ENCODE measurements at places on chromosomes 12 and 14.

GRCh38 chr12:53221203-53222080, 10.6 kb downstream of the RARG start:
- DNase-seq, result peak; percentile 43

GRCh38 chr14:69270795-69271708, 11.1 kb downstream of the GALNT16 start:
- no peak for DNase-seq

DNA sequence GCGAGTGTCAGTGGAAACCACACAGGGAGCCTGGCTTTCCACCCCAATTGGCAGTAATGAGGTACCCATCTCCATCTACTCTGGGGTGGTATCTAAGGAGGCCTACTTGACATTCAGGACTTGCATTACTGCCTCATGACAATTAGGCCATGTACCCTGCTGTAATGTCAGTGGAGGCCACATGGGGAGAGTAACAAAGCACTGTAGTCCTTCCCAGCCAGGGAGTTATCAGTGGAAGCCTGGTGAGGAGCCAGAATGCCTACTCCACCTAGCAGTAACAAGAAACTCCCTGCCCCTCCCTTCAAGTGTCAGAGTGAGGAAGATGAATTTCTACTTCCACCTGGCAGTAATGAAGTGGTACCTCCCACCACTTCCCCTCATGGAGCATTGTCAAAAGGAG, 12.5 kb downstream of the TIMM9 start:
- no peak for DNase-seq

- no peak for DNase-seq
Measured at GRCh38 chr14:45519766-45520165, 266.8 kb upstream of the MIS18BP1 start.

GRCh38 chr12:123043536-123044001, 63.1 kb downstream of the ARL6IP4 start:
- peak; percentile 35 for DNase-seq

DNA sequence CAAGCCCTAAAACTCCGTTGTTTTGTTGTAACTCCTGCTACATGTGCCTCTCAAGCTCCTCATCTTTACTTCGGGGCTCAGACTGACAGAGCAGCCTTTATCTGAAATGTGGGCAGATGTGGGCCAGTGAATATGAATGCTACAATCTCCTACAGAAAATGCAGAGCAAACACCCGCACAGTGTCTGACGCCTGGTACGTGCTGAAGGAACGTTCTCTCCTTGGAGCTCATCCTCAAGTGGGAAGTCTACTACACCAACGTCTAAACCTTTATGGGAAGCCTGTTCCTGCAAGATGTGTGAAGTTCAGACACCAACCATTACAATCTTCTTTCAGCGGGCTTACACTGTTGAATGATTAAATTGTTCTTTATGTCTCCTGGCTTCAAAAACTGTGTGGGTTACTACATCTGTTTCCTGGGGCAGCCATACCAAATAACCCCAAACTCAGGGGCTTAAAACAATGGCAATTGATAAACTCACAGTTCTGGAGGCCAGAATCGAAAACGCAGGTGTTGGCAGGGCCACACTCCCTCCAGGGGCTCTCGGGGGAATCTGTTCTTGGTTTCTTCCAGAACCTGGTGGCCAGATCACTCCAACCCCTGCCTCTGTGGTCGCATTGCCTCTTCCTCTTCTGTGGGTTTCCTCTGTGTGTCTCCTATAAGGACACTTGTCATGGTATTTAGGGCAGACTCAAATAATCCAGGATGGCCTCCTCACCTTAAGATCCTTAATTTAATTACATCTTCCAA, 179.7 kb upstream of the PLXNC1 start:
- no peak for DNase-seq

DNA sequence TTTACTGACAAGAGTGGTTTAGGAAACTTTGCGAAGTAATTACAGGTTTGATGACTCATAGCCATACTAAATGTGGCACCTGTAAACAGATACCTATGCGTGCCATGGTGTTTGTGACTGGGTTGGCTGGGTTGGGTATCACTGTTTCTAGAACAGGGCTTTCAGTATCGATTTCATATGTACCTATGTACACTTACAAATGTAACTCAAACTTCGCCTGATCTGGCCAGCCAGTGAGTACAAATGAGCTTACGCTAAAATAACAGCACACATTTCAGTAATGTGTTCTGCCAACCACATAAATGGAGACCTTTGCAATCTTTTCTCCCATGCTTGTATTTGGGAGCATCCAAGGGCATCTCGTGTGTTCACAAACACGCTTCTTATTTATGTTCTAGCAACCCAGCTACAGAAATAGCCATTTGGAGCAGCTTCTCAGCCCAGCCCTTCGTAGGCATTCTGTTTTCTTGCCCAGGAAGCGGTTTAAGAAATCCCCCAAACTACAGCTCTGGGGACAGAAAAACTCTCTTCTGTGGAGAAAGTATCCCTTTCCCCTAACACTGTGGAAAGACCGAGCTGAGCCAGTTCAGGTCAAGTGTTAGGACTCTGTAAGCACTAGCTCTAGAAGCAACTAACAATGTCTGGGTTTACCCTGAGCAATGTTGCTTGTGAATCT, 42.3 kb upstream of the MDM1 start:
- peak; percentile 12 for DNase-seq

DNA sequence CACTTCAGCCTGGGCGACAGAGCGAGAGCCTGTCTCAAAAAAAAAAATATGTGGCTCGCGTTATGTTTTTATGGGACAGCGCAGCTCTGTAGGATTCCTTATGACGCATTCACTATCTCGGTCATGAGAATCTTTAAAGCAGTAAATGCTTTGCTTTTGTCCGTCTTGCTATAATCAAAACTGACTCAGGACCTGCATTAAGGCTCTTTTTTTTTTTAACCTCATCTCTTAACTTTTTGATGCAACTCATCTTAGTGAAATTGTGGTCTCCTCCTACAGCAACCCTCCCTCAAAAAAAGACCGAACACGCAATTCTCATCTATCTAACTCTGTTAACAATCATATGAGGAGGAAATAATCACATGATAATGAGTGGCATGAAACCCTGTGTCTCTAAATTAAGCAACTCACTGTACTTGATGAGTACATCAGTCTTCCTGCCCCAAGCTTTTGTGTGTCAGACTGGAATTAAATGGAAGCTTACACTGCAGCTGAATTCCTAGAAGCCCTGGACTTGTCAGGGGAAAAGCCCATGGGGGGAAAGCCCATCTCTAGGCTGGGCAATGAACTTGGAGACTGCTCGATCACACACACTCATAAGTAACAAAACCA, 4.3 kb downstream of the P2RX4 start:
- no peak for DNase-seq

GRCh38 chr12:53381731-53382630, 2.0 kb downstream of the SP1 start:
- DNase-seq, result peak; percentile 14

DNA sequence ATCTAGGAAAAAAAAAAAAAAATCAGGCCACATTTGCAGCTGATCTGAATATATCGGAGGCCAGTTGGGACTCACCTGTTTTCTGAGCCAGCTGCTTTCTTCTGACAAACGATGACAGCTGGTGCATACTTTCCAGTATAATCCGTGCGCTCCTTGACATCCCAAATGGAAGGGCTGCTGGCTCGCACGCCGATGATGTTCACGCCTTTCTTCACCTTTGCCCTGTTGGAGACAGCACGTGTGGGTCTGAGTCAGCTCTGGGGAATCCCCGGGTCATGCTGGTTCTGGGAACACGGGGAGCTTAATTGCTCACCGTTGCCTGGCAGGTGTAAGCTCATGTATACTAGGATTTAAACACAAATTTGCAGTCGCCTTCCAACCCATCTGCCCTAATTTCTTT, 372.8 kb downstream of the TMEM132D start:
- no peak for DNase-seq

DNA sequence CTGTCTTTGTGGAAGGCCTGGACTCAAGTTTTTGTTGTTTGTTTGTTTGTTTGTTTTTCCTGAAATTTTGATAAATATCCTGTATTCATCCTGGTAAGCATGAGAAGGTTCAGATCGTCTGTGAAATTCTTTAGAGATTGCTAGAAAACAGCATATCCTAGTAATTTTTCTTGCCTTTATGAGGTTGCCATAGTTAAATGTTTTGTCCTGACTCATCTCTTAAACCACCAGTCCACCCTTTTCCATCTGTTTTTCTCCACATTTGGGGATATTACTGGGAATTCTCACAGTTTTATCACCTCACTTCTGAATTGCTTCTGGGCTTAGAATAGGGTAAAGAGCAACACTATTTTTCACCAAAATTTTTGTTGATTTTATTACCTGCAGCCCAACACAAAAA, 248.3 kb downstream of the FBXL14 start:
- DNase-seq, result no peak

DNA sequence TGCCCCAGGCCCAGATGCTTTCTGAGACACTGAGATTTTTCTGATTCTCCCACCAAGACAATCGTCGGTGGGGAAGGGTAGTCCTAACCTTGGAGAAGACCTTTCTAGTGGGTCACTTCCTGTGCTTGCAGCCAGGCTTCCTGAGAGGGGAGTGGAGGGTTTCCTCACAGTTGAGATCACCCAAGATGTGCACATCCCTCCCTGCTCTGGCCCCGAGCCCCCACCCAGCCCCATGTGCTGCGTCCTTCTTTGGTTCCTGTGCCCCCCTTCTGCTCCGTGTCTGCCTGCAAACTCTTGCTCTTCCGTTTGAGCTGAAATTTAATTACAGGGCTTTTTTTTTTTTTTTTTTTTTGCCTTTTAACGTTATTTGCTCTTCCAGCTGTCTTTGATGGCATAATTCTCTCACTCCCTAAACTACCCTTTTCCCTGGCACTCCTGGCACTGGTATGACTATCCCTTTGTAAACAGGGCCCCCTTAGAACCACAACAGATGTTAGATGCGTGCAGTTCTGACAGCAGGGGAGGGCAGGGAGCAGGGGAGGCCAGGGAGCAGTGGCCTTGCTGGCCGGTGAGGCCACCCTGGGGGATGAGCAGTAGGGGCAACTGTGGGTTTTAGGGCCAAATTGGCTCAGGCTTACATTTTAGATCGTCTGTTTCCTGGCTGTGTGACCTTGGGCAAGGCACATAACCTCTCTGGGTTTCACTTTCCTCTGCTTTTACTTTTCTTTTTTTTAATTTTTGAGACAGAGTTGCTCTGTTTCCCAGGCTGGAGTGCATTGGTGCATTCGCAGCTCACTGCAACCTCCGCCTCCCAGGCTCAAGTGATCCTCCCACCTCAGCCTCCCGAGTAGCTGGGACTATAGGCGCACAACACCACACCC, 144.5 kb downstream of the PHETA1 start:
- no peak for DNase-seq

DNA sequence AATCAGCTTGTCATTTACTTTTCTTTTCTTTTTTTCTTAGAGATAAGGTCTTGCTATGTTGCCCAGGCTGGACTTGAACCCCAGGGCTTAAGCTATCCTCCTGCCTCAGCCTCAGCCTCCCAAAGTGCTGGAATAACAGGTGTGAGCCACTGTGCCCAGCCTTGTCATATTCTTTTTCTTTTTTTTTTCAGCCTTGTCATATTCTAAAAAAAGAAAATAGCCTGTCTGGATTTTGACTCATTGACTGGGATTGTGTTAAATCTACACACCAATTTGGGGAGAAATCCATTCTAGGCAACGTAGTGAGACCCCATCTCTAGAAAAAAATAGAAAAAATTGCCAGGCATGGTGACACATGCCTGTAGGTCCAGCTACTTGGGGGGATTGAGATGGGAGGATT, 24.1 kb downstream of the ATP5MC2 start:
- DNase-seq, result no peak

DNA sequence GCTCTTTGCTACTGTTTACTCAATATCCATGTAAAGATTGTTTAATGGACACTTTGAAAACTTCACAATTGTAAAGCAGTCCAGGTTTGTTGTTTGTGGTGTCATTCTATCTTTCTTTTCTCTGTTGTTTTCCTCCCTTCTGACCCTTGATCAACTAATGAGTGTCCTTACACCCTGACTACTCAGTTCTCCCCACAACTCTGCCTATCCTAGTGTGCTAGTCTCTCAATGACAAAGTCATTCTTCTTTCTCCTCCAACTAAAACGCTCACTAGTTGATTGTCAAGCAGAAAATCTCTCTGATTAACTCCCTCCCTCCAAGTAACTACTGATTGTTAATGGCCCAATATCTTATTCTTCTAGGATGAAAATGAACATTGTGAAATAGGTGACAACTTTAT, 148.5 kb upstream of the FBXO33 start:
- no peak for DNase-seq

GRCh38 chr12:84435682-84436081, 476.9 kb downstream of the SLC6A15 start:
- DNase-seq, result no peak
